ENCODE measurements at places on chromosomes 6 and 20.

DNA sequence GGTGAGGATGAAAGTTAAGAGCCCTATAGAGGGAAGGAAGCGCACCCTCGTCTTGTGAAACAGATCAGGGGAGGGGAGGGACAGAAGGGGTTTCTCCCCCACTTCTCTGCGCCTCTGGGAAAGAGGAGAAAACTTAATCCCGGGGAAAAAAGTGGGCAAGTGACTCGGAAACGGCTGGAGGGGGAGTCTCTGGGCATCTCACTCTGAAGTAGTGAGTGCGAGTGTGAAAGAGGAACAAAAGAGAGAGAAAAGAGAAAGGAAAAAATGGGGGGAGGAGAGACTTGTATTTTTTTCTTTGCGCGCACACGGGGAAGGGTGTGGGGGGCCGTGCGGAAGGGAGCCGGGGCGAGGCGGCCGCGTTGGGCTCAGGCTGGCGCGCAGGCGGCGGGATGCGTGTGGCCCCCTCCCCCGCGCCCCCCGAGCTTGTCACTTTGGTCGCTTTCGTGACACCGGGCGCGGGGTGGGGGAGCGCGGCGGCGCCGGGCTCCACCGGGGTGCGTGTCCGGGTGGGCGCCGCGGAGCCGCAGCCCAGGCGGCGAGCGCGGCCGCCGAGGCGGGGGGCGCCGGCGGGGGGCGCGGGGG, 454 bp downstream of the L3MBTL3 start:
- no peak for DNase-seq

DNA sequence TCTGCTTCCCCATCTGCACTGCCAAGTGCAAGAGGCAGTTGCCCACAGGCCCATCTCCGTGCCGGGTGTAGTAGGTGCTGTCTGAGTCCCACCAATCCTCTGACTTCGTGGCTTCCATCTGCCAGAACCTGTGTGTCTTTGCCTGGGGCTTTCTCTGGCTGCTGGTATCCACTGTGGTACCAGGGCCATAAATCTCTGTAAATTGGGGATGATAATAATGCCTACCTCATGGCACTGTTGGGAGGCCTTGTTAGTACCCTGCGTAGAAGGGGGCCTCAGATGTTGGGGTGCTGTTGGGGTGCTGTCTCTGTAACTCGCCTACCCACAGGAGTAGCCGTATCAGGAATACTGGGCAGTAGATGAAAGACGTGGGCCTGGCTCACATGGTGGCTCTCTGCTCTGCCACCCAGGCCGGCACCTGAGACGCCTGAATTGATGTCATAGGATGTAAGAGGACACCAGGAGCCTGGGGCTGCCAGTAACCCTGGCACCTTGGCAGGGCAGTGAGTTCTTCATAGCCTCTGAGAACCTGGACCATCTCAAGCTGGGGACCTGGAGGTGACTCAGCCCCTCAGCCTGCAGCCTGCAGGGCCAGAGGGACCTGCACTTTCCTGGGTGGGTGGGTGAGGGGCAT, 94.1 kb upstream of the RNF24 start:
- no peak for DNase-seq

DNA sequence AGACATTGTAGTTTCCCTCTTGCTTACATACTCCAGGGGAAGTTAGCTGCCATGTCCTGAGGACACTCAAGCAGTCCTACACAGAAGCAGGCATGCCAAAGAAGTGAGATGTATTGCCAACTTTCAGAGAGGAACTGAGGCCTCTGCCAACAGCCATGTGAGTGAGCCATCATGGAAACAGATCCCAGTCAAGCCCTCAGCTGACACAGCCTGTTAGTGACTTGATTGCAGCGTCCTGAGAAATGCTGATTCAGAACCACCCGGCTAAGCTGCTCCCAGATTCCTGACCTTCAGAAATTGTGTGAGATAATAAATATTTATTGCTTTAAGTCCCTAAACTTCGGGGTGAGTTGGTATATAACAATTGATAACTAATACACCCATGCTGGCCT, 38.1 kb downstream of the GSTA2 start:
- no peak for DNase-seq

DNA sequence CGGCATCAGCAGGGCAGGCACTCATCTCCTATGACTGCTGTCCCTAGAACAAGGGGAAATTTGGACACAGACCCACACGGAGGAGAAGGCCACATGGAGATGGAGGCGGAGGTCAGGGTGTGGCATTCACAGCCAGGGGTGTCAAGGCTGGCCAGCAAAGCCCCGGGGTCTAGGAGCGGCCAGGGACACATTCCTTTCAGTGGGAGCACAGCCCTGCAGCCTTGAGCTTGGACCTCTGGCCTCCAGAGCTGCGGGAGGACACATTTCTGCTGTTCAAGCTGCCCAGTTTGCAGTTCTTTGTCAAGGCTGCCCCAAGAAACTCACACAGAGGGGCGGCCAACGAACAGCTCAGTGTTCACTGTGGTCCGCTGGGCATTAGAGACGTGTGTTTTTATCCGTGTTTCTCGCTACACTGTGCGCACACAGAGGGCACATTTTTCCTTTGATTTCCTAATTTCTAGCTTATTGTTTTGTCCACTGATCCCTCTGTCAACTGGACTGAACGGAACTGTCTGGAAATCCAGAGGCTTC, 93.4 kb upstream of the MPC1 start:
- DNase-seq: no peak

DNA sequence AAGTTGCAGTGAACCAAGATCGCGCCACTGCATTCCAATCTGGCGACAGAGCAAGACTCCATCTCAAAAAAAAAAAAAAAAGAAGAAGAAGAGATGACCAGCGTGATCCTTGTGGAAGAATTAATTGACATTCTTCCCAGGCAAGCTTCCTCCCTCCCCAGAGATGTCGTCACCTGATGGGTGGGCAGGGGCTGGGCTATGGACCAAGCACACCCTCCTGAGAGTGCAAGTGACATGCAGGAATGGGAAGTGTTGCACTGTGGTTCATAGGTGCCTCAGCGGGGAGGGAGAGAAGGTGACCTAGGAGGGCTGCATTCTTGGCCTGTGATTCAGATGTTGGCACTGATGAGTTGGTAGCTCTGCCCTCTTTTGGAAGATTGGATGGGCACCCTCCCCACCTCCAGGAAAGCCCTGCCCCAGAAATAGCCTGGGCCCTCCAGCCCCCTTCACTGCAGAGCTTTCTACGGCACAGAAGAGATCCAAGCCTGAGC, 37.8 kb downstream of the TAF8 start:
- no peak for DNase-seq

DNA sequence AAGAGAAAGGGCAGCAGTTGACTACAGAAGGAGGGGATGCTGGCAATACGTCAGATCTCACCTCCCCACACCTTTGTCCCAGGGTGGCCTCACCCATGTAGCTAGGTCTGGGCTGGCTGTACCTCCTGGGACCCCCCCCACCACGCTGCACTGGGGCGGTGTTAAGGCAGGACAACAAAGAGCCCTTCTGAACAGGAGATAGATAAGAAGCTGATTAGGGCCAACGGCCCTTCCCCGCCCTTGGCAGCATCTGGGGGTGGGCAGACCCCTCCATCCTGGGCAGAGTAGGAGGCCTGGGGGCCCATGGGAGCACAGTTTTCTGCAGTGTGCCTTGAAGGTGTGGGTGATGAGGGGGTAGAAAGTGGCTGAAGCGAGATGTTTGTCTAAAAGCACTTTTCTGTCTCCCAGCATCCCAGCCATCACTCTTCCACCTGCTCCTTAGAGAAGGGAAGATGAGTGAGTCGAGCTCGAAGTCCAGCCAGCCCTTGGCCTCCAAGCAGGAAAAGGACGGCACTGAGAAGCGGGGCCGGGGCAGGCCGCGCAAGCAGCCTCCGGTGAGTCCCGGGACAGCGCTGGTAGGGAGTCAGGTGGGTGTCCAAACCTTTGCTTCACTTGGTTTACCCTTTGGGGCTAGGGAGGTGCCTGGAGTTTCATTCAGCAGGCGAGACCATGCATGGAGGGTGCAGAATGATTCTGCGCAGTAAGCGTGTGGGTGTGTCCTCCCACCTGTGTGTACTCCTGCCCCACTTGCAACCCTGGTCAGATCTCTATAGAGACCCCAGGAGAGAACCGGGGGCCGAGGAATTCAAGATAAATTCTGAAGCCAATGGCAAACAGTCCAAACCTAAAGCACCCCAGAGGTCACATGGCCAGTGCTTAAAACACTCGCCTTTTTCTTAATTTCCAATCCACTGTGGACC, 3.9 kb downstream of the HMGA1 start:
- no peak for DNase-seq

Measured in stimulated activated CD8-positive, alpha-beta memory T cell treated with anti-CD3 and anti-CD28 coated beads, Interleukin-2, amount 100 ng/mL, for 48 hours (primary cell).